ENCODE measurements at places on chromosomes 12 and 14.

DNA sequence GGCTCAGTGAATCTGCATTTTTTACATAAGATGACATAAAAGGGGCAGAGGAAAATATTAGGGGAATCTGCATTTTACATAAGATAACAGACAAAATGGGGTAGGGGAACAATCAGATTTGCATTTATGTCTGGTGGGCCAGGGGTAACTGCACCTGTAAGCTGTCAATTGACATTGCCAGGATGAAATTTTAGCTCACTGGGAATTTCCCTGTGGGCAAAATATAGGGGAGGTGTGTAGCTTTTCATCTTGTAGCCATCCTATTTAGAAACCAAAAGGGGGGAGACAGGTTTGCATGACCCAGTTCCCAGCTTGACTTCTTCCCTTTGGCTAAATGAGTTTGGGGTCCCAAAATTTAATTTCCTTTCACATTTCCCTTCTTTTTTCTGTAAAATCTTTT is 3.5 kb downstream of the PCNX4 start:
- no peak for DNase-seq

DNA sequence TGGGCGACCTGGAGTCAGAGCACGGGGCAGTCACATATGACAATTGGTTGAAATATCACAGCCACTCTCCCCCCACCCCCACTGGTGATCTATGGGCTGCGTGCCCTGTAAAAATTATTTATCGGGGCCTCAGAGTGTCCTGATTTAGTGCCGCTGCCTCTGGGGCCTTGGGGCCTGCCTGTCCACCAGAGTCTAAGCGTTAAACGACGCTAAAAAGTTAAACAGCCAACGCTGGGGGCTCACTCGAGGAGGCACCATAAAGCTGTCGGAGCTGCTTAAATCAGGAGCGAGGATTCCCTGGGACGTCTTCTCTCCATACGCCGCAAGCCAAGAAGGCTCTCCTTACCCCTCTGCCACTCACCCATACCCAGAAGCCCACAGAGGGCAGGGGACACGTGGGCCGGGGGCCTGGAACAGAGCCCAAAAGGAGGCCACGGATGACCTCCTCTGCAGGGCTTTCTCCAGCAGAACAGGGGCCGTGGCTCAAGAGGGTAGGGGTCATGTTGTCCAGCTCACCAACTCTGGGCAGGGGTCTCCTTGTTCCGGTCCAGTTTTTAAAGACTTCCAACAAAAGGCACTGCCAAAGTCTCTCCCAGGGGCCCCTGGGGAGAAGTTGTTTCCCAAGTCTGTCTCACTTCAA is 42.2 kb downstream of the SMUG1 start:
- no peak for DNase-seq

DNA sequence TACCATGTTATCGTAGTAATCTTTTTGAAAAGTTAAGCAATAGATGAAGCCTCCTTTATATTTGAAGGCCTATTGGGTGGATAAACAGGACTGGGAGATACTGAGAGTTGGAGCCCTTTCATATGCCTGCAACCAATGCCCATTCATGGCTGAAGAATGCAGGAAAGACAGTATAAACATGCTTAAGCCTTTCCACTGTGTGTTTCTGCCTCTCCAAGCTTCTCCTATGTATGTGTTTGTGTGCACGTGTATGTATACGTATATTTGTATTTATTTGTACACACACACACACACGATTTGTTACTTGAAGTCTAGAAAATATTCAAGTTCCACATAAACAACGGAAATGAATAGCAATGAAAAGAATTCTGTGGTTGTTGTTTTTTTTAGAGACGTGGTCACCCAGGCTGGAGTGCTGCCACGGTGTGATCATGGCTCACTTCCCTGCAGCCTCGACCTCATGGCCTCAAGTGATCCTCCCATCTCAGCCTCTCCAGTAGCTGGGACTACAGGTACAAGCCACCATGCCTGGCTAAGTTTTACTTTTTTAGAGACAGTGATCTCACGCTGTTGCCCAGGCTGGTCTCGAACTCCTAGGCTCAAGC is 1453.5 kb downstream of the AACS start:
- DNase-seq = no peak

DNA sequence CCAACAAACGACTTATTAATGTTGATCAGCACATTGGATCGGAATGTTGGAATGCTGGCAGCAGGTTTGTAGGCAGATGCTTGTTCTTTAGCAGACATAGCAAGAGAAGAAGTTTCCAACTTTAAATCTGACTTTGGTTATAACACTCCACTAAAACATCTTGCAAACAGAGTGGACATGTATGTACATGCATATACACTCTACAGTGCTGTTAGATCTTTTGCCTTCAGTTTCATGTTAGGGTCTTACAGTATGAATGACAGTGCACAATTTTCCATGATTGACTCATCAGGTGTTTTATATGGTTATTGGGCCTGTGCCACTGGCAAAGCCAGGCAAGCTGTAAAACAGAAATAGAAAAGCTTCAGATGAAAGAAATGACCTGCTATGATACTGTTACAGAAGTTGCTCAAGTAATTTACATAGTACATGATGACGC is 14.3 kb upstream of the DHRS7 start:
- DNase-seq = no peak

- DNase-seq = no peak
Measured at GRCh38 chr14:106507354-106507753, 981.0 kb downstream of the TMEM121 start.

GRCh38 chr14:59511916-59512575 is 27.7 kb downstream of the JKAMP start:
- peak; percentile 42 for DNase-seq

GRCh38 chr14:75333606-75334548 is 55.2 kb downstream of the FOS start:
- no peak for DNase-seq

DNA sequence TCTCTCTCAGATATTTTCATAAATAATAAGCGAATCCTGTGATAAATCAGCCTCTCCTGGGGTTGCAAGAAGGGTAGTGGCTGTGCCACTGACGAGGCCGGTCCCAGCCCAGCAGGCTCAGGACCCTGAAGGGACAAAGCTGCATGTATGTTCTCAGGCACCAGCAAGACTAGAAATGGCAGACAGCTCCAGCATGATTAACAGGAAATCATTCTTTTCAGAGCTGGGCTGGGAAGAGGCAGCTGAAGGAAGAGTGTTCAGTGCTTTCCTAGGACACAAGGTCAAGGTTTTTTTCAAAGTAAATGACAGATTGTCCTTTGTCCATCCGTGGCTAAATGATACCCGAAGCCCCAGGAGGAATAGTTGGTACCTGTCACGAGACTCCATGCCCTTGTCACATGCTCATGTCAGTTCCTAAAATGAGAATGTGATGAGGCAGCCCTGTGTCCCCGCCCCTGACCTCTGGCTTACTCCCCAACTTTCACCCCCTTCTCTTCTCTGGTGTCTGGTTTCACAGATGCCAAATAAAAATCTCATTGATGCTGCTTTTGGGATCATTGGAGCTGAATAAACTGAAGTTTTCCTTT is 65.1 kb downstream of the PPP1R36 start:
- no peak for DNase-seq

DNA sequence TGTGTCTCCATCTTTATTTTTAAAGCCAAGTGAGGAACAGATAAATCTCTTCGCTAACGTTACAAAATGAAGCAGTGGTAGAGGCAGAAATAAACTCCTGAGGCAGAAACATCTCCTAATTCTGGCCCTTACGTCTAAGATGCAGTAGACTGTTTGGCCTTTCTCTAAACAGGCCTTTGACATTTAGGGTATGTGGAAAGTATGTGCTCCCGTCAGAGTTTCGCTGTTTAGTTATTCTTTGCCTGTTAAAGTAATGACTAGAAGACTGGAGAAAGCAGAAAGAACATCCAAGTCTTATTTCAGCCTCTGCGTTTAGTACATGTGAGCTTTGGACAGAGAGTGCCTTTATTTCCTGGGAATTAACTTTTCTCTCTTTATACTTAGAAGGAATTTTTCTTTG is 216.6 kb downstream of the RAD51B start:
- DNase-seq = no peak

DNA sequence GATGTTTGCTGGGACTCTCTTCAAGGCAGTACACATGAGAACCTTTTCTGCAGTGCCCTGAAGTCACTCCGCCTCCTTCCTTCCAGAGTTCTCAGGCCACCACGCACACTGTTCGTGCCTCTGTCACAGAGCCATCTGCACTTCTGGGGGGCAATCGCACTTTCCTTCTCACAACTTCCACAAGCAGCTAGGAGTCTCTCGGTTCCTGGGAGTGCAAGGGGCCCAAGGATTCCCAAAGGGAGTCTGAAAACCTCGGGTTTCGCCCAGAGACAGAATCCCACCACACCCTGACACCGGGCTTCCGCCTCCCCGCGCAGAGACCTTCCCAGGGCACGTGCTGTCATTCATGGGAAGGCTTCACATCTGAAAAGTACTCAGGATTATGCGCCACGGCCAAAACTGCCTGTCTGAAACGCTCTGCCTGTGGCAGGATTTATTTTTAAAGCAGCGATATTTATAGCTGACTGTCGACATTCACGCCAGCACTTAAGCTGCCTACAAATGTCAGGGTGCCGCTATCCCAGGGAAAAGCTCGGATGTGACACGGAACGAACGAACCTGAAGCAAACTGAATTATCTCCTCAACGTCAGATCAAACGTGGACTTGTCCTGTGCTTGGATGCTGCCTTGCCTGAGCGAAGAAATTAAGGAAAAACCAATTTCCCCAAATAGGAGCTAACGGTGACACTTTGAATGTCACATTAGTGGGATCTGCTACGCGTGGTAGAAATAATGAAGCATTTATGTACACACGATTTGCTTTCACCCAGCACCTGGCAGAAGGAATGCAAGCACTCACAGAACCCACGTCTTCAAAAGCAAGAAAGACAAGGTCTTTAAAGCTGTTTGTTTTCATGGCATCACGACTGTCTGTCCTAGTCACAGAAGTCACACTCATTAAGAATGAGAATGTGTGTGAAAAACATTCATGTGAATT is 154.0 kb downstream of the PIWIL1 start:
- DNase-seq = no peak

DNA sequence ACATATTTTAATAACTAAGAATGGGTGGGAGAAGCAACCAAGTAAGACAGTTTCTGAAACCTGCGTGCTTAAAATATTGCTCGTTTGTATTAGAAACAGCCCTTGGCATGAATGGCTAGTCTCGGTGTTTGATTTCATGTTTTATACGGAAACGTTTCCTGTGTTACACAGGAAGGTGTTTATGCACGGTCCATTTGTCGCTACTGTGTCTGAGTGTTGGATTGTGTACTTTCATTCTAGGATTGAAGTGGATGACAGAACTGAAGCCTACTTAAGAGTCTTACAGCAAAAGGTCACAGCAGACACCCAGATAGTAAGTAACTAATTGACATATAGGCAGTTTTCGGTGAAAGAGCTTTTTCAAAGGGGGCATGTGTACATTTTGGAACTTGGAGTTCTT is 19.6 kb downstream of the PIWIL1 start:
- peak; percentile 96 for DNase-seq

DNA sequence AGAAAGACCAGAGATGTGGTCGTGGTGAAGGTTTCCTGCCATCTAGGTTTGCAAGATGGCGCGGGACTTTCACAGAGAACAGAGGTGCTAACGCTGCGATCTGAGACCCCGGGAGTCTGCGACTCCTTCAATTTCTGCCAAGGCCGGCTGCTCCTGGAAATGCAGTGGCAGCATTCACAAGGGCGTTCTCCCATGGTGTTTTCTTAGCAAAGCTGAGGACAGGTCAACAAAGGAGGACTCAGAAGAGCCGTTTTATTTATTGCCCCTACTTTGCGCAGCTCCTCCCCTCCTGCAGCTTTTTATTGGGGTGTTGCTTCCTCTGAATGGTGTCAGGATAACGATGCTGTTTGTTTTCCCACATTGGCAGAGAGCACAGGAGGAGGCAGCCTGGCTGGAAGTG is 86.3 kb downstream of the TMEM132C start:
- no peak for DNase-seq

GRCh38 chr12:72832024-72832423 is 559.9 kb downstream of the TRHDE start:
- DNase-seq = no peak

GRCh38 chr12:122161682-122162081 is 12.3 kb downstream of the IL31 start:
- no peak for DNase-seq

DNA sequence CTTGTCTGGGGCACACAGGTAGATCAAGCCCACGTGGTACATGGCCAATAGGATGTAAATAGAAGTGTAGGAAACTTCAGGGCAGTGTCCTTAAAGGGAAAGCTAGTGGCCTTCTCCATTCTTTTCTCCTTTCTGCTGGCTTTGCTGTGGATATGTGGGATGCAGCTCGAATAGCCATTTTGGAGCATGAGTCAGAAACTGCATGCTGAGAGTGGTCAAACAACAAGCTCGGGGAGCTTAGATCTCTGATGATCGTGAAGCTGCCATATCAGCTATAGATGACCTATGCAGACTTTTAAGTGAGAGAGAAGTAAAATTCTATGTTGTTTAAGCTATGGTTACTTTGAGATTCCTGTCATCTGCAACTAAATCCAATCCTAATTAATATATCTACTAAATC is 241.3 kb upstream of the DAAM1 start:
- no peak for DNase-seq

GRCh38 chr14:37237094-37237493 is 39.4 kb downstream of the MIPOL1 start:
- DNase-seq = no peak

GRCh38 chr14:31170411-31170810 is 37.2 kb downstream of the HECTD1 start:
- no peak for DNase-seq

GRCh38 chr12:34294671-34295365 is 272.5 kb downstream of the ALG10 start:
- DNase-seq = no peak

DNA sequence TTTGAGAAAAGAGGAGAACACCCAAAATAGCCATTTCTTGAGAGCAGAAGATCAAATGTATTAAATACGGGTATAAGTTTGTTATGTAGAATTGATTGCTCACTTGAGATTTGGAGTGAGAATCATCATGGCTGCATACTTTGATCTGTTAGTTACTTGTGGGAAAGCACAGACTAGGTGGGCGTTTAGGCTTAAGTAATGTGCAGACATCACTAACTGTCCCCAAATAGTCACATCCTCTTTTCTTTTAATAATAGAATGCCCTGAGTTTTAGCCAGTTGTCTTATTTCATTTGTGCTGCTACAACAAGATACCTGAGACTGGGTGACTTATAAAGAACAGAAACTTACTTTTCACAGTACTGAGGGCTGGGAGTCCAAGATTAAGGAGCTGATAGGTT is 14.3 kb upstream of the GTF2A1 start:
- no peak for DNase-seq

DNA sequence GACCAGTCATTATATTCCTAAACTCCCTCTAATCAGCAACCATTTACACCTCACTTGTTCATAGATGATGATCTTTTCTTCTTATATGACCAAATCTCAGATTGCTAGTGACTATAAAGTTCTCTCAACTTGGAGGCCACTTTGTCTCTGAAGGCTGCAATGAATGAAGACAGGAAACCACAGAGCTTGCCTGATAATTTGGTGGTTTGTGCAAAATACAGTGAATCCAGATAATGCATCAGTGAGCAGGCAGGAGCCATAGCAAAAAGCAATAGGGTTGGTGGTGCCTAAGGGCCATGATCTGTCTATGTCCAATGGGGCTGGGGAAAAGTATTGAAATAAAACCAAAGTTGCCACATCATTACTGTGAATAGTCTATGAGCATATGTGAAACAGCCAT is 123.8 kb upstream of the LRFN5 start:
- no peak for DNase-seq
